Activated CD8-positive, alpha-beta memory T cell treated with anti-CD3 and anti-CD28 coated beads for 24 hours (primary cell): ENCODE measurements at places on chromosomes 2 and 18.

DNA sequence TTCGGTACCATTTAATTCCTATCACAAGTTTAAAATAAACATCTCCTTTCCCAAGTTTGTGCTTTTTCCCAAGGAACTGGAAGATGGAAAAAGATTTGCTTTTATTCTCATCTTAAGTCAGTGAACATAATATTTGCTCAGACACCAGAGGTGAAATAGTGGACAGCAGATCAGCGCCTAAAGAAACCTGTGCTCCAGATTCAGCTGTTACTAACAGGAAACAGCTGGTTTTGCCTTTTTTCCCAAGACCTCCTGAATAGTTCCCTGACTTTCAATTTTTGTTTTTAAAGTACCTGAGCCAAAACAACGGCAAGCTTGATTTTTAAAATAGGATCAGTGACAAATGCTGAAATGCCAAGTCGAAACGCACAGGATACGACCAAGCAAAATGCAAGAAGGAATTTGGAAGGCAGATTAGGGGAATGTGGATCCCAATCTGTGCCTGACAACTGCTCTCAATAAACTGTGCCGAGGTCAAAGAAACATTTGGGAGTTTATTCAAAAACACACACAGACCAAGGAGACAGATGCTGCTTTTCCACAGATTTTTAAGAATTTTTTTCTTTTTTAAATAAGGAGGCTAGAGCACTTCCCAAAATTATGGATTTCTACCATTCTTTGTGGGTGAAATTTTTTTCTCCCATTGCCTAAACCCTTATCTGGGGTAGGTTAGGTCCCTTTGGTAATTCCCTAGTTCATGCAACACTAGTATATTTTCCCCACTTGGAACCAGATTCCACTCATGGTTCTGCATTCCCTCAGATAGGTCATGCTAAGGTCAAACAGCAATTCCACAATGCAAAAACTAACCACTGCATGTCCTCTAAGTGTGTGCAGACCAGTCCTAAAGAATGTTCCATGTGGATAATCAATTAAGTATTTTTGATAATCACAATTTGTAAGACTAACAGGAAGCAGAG, 121.5 kb upstream of the PDE1A start:
- DNase-seq: no peak

- no peak for DNase-seq
Observed at GRCh38 chr2:102513355-102513939, 40.4 kb downstream of the SLC9A4 start.

- DNase-seq: no peak
Observed at GRCh38 chr2:151995161-151995557, 103.7 kb downstream of the CACNB4 start.

GRCh38 chr2:234723400-234723799, 226.5 kb upstream of the ARL4C start:
- DNase-seq: no peak

DNA sequence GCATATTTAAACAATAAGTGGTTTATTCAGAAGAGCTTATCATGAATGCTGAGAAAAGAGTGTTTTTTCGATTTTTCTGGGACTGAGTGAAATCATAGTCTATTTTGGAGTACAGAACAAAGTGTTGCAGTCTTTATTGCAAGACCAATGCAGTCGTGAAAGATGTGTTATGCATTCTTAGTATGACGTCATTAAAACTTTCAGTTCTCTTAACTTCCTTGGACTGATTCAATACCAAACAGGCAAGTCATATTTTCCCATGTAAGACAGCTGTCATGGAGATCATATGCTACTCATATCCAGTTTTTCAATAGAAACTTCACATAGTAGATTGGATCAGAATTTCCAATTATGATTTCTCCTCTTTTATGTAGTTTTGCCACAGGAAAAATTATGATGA, 92.6 kb downstream of the RIT2 start:
- DNase-seq: no peak

GRCh38 chr2:216534809-216535208, 36.2 kb downstream of the RPL37A start:
- DNase-seq: no peak

- peak; percentile 87 for DNase-seq
Observed at GRCh38 chr2:43877782-43878464, 39.2 kb downstream of the ABCG8 start.

- DNase-seq: no peak
Observed at GRCh38 chr2:138359532-138359931, 142.0 kb upstream of the SPOPL start.

DNA sequence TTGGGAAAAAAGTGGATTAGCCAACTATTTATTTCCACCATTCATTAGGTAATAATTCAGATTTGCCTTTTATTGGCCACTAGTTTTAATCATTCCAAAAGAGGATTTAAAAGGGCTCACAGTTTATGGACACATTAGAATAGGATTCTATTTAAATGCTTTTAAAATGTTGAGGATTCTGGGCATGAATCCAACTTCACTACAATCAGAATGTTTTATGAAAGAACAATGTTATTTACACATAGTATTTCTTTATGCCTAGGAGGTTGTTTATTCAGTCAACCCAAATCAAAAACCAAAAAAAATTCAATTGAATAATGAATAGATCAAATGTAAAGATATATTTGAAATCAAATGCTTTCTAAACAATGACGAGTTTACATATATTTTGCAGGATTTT, 232.2 kb downstream of the GULP1 start:
- no peak for DNase-seq
